ENCODE measurements at places on chromosomes 6 and 20.

DNA sequence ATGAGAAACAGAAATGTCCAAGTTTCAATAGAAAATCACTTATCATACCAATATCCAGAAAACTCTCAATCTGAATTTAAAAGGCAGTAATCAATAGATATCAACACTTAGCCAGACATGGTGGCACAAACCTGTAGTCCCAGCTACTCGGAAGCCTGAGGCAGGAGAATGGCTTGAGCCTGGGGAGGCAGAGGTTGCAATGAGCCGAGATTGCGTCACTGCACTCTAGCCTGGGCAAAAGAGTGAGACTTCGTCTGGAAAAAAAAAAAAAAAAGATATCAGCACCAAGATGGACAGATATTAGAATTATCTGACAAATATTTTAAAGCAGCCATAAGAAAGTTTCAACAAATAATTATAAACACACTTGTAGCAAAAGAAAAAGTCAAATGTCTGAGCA is 47.0 kb downstream of the TCP11 start:
- no peak for DNase-seq

- DNase-seq, result no peak
Measured at GRCh38 chr6:131309437-131309836, 174.2 kb downstream of the AKAP7 start.

DNA sequence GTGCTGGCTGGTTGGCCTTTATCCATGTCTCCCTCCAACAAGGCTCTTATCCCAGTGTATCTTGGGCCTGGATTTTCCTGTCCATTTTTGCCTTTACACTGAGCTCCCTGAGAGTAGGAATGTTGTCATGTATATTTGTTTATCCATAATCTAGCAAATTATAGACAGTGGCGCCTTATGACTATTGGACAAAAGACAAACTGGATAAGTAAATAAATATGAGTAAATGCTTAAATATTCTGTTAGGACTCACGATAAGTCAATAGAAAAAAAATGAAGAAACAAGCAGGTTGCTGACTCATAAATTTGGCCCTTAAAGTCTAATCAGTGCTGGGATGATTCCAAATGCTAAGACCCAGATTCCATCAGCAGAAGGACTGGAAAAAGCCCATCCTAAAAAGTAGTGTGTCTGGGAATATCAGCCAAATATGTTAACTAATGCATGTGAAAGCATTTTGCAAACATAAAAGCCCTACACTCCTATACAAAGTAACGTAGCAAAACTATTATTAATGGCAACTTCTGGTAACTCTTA is 55.0 kb upstream of the PCSK2 start:
- DNase-seq, result no peak

DNA sequence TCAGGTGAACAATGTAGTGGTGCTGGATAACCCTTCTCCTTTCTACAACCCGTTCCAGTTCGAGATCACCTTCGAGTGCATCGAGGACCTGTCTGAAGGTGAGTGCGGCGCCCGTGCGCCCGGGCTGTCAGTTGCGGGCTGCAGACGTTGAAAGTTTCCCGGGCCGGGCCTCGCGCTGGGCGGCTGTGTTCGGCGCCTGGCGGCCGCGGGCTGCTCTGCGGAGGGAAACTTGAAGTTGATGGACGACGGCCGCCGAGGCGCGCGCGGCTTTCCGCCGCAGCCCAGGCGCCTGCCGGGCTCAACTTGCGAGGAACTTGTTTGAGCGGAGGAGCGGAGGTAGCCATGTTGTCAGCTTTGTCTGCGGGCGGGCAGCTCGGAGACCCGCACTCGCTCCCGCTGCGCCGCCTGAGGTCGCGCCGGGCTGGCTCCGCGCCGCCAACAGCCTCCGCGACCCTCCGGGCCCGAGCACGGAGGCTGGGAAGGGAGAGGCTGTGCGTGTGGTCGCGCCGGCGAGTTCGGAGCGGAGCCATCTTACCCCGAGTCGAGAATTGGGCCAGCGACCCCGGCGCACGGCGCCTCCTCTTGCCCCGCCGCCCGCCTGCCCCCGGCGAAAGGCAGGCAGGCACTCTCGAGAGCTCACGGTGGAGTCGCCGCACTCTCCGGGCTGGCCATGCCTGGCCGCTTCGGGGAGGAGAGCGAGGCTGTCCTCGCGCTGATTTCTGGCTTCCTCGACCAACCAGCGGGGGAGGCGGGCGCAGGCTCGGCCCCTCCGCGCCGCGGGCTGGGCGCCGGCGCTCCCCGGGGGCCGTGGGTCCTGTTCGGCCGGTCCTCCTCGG is 691 bp downstream of the ASF1A start:
- DNase-seq, result peak; percentile 61

GRCh38 chr6:35008858-35009257 is 119.8 kb downstream of the ANKS1A start:
- DNase-seq, result no peak

DNA sequence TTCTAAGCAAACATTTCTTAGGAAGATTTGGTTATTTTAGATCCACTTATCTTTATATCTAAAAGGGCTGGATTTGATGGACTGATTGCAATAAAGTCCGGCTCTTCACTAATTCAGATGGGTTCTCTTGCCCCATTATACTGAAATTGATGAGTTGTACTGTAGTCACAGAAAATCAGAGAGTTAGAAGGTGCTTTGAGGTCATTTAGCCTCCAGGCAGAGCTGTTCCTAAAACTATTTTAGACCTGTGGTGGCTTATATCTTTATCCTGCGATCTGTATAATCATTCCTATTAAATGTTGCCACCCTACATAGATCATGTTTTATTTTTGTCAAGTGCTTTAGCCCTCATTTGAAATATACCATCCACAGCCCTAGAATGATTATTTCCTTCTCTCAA is 61.3 kb upstream of the ATXN1 start:
- no peak for DNase-seq

DNA sequence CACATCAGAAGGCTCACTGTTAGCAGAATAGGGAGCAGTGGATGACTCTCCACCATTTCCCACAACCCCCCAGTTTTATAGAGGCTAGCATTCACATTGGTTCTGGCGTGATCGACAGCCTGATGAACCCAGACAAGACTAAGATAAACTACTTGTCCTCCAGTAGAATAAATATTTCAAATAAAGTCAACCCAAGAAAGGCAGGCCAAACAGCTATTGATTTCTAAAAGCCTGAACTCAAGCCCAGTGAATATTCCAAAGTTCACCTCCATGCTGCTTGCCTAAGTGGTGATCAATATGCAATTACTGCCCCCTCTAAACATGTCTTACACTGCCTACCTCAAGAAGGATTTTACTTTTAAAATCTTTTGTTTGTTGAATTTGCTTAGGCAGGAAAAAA is 104.5 kb downstream of the CTNNBL1 start:
- no peak for DNase-seq

- no peak for DNase-seq
Measured at GRCh38 chr6:56789879-56790278, 147.2 kb upstream of the DST start.

DNA sequence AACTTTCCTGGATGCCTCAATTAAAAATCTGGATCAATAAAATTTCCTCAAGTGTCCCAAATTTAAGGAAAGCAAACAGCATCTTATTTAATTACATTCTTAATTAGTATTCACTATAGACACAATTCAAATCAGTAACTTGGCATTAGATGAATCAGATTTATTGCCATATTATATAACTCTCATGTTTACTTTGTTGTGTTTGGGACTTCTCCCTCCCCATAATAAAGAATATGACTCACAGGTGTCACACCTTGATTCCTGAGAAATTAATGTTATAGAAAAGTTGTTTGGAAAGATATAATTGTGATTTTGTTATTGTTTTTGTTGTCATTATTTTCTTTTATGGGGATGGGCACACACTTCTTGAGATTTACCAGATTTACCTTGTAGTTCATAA is 18.4 kb downstream of the EYA4 start:
- DNase-seq, result no peak

- DNase-seq, result no peak
Measured at GRCh38 chr6:167034056-167034455, 34.9 kb downstream of the CEP43 start.

DNA sequence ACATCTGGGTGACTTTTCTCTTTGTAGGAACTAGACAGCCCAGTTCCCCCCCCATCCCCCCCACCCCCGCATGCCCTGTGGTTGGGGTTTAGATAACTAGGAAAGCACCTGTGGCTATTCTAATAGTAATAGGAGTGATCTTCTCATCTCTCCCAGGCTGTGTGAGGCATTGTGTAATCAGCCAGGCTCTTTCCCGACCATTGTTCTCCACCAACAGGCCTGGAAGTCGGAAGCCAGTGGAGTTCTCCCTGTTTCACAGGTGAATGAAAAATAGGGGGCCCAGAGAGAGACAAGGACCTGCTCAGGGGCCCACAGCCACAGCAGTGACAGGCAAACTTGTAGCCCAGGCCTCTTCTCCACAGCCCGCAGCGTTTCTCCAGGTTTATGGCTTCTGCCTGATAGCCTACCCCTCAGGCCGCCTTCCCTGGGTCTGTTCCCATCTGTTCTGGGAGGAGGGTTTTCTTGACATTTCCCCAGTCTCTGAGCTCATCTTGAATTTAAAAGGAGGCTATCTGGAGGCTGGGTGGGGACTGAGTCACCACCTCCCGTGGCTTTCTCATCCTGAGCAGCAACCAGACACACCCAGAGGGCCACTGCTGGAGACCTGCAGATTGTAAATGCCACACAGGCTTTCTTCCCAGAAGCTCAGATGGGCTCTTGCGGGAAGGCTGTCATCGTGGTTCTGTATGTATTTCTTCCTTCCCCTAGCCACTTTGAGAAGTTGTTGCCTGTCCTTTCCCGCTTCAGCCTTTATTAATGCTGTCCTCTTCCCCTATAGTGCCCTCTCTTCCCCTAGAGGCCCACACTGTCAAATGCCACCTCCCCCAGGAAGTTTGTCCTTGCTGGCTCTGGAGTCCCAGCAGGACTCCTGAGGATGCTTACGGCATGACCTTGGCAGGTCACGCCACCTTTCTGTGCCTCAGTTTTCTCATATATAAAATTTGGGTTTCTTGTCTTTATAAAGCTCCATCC is 75.9 kb upstream of the MYL9 start:
- DNase-seq, result peak; percentile 58

DNA sequence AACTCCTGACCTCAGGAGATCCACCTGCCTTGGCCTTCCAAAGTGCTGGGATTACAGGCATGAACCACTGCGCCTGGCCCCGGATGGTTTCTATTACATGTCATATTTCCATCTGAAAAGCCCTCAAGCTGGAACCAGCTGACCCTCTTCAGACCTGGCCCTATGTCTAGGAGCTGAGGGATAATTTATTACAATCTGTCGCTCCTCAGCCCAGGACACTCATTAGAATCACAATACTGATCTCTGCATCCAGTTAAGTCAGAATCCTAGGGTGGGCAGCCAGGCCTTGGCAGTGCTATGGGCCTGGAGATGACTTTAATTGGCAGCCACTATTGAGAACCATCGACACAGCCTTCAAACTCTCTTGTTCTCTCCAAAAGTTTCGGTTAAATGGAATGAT is 162.6 kb upstream of the SNX9 start:
- DNase-seq, result no peak

DNA sequence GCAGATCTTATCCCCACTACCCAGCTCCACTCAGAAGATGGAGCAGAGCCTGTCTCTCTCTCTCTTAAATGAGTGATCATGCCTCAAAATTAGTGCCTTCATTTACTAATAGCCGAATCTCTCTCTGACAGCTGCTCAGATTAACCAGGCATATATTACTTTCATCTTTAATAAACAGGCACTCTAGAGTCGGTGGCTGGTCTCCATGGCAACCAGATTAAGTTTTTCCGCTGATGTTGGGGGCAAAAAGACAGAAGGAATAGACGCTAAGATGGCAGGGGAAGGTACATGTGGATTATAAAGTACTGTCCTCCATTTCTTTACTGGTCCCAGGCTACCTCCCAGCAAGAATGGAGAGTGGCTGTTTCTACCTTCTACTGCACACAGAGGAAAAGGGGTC is 121.6 kb downstream of the QRSL1 start:
- DNase-seq, result no peak

DNA sequence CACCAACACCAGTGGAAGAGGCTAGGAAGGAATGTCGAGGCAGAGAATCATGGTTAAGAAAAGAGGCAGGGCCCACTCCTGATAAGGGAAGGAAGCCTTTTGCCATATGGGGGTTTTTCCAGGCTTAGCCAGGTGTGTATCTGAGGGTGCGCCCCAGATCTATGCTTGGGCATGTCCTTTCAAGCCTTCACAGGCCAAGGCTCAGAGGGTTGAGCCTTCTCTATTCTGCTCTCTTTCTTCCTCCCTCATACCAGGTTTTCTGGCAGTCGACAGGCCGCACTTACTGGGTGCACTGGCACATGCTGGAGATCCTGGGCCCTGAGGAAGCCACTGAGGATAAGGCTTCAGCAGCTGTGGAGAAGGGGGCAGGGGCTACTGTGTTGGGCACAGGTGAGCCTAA is 4.7 kb downstream of the CUL9 start:
- DNase-seq, result no peak

DNA sequence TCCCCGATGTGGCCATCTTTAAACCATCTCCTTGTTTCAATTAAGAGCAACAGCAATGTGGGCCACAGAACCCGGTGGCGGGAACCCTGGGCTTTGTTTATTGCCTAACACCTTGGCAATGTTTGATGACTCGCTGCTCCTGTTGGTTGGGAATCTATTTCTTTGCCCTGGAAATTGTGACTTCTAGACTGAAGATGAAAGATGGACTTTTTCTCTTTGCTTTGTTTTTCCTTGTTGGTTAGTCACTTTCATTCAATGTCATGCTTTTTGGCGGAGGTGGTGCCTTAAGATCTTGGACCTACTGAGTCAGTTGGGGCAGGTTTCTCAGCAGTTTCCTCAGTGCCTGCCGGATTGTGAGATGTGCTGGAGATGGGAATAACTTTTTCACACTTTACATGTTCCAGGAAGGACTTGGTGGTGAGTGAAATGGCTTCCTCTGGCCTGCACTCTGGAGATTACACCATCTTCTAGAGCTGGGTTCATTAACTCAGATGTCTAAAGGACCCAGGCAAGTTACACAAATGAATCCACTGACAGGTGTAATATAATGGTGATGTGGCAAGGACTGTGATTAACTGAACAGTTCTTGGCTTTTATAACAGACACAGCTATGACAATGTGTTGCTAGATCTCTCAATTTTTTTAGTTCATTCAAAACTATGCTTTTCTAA is 56.3 kb downstream of the TSHZ2 start:
- DNase-seq, result peak; percentile 69

GRCh38 chr20:19079536-19080299 is 132.7 kb upstream of the SLC24A3 start:
- DNase-seq, result no peak

DNA sequence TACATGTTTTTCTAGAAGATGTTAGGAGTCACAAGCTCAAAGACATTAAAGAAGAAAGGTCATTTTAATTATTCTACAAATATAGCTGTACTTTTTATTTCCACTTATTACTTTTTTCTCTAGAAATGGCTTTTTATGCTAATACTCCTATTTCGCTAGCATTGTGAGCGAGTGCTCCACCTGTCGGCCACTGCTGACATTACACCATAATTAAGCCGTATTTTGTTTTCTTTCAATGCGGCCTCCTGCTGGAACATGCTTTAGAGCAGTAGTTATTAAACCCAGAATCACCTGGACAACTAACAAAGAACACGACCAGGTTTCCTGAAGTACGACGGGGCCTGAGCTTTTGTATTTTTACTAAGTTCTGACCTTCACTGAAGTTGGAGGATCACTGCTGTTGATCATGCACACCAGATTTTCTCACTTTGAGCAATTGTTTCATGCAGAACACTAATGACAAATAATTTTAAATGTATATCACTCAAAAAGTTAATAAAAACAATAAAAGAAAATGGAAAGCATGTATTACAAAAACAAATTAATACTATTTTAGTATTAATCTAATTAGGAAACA is 74.1 kb upstream of the PAK5 start:
- peak; percentile 22 for DNase-seq
